Brain pericyte (primary cell): ENCODE measurements at places on chromosomes 11 and 22.
A peak's percentile ranks its signal among the peaks of the same experiment; 100 is the strongest.

DNA sequence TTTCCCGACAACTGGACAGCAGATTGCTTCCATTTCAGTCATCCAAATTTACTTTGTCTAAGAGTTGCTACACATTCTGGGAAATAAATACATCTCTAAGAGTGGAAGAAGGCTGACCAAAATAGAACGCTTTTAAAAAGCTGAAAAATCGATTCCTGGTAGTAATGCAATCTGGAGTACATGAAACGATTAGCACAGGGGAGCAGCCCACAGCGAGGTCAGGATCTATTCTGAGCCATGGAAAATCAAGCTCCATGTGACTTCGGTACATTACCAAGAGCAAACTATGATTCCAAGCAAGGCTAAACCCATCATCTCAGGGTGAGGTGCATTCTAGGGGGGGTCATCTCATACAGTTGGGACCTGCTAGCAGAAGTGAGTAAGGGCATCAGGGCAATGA lies 249.3 kb downstream of the BLID start:
- no peak for DNase-seq

DNA sequence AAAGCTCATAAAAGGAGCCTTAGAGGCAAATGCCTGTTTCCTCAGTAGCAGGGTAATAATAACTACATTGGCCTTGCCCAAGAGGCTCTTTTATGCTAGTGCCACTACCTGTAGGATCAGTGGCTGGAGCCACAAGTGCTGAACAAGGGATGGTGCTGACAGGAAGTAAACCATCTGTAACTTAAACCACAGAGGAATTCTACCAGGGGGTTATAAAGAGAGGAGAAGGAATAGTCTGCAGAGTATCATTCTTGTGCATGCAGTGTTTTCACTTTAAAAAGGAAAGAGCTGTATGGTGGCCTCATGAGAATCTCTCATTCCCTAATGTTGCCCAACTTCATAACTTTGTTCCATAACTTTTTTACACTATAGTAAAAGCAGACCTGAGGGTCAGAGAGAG lies 168.1 kb downstream of the DBX1 start:
- no peak for DNase-seq

DNA sequence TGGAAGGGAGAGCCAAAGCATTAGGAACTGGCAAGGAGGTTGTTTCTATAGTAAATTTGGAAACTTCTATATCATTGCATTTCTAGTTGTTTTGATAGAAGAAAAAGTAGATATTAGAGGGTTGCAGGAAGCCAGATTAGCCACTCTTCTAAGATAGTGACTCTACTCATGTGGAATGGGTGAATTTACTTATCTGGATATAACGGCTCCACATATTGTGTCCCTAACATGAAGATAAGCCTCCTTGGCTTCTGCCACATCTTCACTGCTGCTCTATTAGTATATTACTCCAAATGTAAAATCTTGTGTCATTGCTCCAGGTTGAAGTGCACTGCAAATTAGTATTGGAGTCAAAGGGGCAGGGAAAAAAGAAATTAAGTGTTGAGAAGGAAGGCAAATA lies 283.3 kb downstream of the CASP12 start:
- no peak for DNase-seq

- no peak for DNase-seq
Measured at GRCh38 chr11:45171550-45171949, 25.1 kb downstream of the PRDM11 start.

DNA sequence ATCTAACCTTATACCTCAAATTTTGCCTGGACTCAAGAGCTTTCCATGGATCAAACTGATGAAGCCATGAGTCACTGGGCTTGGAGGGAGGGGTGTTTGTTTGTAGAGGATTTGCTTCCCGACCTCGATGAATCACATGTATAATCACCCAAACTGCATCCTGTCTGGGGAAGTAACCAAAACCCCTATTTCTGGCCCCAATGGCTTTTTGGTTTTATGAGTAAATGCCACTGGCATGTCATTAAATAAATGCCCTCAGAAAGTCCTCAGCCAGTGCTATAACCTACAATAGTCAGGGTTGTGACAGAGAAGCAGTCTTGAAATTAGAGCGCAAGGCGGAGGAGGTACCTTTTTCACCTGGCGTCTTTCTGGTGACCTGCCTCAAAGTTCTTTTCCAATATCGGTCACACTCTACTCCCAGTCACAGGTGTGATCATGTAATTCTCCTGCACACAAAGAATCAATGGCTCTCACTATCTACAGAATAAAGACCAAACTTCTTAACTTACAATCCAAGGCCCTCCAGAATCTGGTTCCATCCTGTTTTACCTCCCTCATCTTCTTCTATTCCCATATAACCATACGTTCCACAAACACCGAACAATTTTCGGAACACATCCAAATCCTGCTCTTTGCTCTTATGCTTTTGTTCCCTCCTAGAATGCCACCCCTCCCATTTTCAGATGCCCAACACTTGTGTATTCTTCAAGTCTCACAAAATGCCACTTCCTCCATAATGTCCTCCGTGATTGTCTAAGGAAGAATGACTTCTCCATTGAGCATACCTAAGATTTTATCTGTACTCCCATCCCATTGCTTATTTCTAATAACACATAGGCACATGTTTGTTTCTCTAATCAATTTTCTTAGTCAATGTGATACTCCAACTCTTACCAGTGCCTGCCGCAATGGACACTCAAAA lies 81.3 kb upstream of the BLID start:
- peak; percentile 77 for DNase-seq

DNA sequence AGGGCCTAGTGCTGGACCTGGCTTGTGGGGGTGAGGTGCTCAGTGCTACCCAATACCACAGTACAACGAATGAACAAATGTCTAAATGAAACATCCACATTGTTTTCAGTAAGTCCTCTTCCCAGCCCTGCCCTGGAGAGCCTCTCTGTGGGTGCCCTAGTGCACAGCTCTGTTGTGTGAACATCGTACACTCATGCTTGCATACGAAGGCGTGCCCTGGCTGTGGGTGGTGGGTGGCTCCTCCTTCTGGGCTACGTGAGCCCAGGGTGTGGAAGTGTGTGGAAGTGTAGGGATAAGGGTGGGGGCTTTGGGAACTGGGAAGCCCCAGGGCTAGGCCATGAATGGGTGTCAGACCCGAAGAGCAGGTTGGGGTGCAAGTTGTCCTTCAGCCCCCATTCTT lies 592 bp upstream of the NLRX1 start:
- no peak for DNase-seq

- DNase-seq, result no peak
Measured at GRCh38 chr22:35792506-35792905, 74.8 kb downstream of the APOL5 start.

DNA sequence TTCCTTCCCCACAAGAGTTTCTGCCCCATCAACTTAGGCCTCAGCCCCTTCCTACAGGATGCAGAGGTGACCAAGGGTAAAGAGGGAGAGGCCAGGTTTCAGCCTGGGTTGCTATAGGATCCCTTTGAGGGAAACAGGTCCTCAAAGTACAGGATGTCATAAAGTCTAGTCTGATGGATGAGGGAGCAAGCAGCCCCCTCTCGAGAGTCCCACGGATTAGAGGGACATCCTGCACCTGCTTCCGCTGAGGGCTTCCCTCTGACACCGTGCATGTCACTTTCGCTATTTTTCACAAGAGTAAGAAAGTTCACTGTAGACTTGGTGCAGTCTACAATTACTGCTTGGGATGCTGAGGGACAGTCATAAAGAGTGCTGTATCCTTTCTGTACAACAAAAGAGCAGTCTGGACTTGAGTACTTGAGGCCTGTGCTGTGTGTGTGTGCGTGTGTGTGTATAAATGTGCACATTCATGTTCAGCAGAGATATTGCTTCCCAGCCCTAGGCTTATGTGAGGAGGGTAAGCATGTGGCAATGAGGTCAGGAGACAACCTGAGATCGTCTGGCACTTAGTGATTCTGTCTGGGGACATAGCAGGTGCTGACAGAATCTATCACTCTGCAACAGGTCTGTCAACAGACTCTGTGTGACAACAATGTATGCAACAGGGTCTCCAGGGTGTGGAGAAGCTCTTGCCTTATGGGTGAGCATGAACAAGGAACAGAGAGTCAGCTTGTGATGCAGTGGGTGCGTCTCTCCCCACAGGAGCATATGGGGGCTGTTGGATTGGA lies 18.0 kb upstream of the CHST1 start:
- DNase-seq, result no peak

- DNase-seq, result no peak
Measured at GRCh38 chr22:31230871-31231621, 18.9 kb downstream of the LIMK2 start.

DNA sequence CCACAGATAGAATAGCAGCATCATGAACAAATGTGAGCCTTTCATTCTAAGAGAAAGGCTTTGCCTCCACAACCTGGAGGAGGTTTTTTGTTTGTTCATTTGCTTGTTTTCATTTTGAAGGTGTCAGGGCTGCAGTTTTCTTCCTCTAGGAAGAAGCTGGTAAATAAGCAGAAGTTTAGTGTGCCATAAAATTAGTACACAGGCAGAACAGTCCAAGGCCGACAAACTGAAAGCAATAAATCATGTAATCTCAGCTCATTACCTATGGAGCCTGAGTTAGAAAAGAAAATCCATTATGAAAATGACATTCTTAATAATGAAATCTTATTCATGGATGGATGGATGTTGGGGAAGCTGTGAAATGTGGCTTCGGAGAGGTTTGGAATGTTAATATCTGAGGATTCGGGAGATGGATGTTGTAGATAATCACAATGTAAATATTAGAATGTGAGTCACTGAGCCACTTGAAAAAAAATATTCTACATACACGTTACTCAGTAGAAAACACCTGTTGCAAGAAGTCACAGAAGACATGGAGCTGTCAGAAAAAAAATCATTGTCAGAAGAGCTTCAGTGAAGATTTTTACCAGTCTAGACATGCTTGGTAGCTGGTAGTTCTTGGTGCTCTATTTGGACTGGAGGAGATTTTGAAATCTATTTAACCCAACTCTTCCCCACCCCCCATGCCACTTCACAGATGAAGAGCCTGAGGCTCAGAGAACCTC lies 15.0 kb upstream of the ZDHHC13 start:
- no peak for DNase-seq

- DNase-seq, result no peak
Measured at GRCh38 chr11:61578819-61579675, 1.8 kb downstream of the SYT7 start.

DNA sequence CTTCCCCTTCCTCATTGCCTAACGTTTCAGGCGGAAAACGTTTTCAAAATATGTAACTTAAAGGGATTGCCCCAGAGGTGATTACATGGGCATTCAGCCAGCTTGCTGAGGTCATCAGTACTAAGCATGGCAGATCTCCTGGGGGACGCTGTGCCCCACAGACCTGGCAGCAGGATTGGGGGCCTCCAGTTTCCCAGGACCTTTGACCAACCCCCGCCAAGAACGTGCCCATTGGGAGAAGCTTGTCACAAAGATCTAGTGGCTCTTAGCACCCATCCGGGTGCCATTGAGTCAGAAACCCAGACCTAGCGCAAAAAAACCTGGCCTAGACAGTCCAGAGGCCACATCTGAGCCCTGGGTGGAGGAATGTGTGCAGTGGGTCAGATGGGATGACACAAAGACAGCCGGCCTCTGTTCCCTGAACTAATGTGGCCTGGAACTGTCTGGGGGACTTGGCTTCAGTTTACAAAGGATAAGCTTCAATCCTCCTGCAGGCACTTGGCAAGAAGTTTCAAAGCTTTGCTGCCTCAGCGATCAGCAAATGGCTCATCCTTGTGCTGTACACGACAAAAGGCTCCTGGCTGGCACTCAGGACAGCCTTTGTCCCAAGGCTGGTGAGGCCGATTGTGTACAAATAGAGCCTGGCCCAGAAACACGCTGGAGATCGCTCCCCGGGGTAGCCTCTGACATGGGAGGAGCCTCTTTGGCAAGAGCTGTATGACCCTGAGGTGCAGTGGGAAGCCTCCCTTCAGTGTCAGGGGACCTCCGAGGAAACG lies 9.5 kb downstream of the C1QTNF6 start:
- DNase-seq, result no peak

- DNase-seq, result no peak
Measured at GRCh38 chr11:34332524-34332923, 25.3 kb downstream of the ABTB2 start.

- DNase-seq, result no peak
Measured at GRCh38 chr11:83310718-83311117, 24.6 kb upstream of the CCDC90B start.

- no peak for DNase-seq
Measured at GRCh38 chr11:11822946-11823345, 18.8 kb upstream of the USP47 start.

DNA sequence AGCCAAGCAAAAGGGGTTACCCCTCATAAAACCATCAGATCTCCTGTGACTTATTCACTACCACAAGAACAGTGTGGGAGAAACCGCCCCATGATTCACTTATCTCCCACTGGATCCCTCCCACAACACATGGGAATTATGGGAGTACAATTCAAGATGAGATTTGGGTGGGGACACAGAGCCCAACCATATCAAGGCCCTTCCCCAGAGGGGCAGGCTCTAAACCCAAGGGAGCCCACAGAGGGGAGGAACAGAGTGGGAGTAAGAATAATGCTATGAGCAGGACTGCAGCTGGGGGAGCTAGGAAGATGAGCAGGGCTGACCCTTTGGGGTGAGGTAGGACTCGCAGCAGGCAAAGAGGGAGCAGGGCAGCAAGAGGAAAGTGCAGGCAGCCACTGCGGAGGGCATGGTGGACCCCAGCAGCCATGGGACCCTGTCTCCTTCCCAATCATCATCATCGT lies 59.3 kb downstream of the CD82 start:
- DNase-seq, result no peak

DNA sequence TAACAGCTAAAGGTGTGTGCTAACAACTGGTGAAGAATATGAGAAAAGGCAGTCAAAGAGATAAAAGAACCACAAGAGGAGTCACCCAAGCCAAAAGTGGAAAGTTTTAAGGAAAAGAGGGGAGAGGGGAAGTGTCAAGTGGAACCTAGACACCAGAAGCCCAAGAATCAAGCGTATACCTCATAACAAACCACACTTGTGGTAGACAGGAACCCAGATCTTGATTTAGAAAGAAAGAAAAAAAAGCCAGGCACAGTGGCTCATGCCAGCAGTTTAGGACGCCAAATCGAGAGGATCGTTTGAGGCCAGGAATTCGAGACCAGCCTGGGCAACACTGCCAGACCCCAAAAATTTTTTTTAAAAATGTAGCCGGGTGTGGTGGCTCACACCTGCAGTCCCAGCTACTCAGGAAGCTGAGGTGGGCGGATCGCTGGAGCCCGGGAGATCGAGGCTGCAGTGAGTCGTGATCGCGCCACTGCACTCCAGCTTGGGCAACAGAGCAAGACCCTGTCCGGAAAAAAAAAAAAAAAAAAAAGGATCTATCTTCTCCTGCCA lies 877 bp downstream of the SLC25A17 start:
- DNase-seq, result no peak
